ENCODE measurements at places on chromosomes 13 and 19.

DNA sequence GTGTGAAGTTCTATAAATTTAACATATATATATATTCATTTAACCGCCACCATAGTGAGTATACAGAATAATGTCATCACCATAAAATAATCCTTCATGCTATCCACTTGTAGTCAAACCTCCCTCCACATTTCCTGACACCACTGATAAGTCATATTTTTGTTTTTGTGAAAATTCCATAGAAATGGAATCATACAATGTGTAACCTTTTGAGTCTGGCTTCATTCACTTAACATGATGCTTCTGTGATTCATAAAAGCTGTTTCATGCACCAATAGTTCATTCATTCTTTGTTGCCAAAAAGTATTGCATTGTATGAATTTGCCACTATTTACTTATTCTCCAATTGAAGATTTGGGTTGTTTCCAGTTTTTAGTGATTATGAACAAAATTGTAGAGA lies 497.5 kb upstream of the PCDH20 start:
- DNase-seq, result no peak

DNA sequence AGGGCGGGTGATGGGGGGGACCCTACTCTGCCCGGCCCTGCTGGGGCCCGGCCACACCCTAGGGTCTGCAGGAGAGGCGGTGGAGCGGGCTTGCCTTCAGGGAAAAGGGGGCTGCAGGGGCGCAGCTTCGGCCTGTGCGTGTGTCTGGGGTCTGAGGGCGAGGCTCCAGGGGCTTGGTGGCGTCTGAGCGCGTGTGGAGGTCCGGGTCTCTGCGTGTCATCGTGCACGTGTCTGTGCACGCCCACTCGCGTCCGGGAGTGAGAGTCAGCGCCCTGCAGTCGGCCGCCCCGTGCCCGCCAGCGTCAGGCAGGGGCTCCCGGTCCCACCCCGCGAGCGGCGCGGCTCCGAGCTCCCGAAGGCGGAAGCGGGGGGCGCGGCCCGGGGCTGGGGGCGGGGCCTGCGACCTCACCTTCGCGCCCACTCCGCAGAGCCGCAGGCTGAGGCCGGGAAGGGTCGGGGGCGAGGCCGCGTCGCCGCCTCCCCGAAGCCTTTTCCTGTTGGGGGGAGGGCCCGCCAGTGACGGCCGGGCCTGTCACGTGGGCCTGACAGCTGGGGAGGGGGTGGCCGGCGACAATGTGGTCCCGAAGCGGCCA lies at the start of gene ARHGAP45:
Gene ARHGAP45, plus strand, starts transcription at position 420 of the 593 bp plus-strand sequence. CDS start 239 bp downstream, outside the sequence.
- peak; percentile 89 for DNase-seq

GRCh38 chr13:33045851-33046592 lies 29.8 kb downstream of the KL start:
- no peak for DNase-seq

DNA sequence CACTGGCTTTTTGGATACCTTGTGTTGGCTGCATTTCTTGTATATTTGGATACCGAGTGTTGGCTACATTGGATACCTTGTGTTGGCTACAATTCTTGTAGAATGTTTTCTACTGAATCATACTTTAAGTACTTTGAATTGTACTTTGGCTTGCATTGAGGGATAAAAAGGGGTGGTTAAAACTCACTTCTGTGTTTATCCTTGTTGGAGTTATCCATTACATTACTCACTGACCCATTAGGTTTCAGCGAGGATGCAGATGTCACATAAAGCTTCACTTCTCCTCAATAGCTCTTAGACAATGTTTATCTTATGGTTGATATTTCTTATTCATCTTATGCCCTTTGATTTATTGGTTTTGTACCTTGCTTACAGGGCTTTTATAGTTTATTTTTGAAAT lies 43.1 kb downstream of the PDS5B start:
- no peak for DNase-seq

DNA sequence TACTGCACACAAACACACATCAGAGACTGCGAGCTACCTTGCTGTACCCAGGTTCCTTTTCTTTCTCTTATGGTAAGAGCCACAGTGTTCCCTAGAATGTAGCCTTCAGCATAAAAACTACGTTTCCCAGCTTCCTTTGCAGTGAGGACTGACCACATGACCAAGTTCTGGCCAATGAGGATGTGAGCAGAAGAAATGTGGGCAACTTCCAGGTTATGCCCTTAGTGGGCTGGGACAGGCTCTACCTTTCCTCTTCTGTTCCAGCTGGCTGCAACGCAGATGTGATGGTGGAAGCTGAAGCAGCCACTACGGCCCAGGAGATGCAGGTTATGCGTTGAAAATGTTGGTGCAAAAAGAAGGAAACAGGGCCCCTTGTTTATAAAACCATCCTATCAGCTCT lies 27.5 kb downstream of the VRK3 start:
- no peak for DNase-seq

GRCh38 chr13:77827332-77827731 lies 91.3 kb downstream of the EDNRB start:
- DNase-seq, result no peak

GRCh38 chr19:7645656-7646425 lies 8.9 kb downstream of the STXBP2 start:
- no peak for DNase-seq

- no peak for DNase-seq
Observed at GRCh38 chr13:27446986-27447583, 3.3 kb downstream of the MTIF3 start.

GRCh38 chr13:93847162-93847561 lies 620.6 kb downstream of the GPC6 start:
- DNase-seq, result no peak

- no peak for DNase-seq
Observed at GRCh38 chr19:51724543-51724942, 752 bp upstream of the HAS1 start.

DNA sequence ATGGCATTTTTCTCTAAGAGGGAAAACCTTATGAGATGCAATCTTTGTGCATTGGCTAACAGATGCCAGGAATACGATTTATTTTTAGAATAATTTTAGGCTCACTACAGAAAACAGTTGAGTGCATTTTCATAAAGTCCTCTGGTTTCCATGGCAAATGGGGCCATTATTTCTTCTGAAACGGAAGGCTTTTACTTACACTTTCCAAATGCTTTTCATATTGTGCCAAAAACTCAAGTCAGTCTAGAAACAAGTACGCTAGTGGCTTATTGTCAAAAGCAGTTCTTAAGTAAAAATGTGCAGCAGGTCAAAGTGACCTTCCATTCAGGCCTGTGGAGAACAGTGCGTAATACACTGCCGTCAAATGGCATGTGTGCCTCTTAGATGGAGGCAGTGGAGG lies 628.7 kb downstream of the EFNB2 start:
- no peak for DNase-seq

DNA sequence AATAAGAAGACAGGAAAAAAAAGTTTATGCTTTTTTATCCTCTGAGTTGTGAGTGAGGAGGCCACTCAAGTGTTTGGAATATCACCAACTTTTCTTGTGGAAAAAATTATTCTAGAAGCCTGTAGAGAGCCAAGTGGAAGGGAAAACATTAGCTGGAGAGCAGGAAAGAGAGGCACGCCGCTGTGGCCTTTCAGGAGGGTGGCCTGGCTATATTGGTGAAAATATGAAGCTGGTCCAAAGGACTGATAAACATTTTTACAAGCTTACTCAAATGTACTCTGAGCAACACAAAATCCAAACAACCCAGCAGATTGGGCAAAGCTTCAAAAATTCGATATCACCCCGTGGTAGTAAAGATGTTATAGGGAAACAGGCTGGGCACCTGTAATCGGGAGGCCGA lies 2.3 kb upstream of the EIF3G start:
- DNase-seq, result no peak

GRCh38 chr19:4368128-4368820 lies 24.9 kb downstream of the MPND start:
- peak; percentile 75 for DNase-seq

DNA sequence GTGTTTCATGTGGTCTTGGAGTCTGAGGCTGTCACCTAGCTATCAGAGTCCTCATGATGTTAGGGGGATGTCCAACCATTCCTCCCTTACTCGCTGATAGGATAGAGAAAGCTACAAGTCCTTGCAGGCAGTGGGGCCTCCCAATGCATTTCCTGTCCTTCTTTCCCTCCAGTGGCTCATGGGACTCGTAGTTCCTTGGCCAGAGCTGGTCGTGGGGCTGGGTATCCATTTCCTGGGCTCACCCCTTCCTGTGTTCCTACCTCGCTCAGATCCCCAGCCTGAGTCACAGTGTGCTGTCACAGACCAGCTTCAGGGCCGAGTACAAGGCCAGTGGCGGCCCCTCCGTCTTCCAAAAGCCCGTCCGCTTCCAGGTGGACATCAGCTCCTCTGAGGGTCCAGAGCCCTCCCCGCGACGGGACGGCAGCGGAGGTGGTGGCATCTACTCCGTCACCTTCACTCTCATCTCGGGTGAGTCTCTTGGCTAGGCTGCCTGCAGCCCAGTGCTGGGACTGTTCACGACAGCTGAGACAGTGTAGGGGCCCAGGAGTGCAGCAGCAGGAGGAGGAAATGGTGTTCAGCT lies 19.1 kb downstream of the TMEM150B start:
- no peak for DNase-seq

DNA sequence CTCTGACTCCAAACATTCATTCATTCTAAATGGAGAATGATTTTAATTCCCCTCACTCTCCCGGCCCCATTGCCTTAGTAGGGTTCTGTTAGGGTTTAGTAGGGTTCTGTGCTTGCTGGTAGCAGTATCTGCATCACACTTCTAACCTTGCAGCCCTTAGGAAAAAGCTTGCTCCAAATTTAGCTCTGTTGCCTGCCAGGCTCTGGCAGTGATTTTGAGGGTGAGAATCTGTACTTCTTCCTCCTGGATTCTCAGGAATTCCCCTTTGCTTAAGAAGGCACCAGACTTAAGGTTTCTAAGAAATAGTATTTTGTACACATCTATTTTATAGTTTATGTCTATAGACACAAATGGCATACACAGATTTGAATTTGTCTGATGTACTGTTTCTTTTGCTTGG lies 14.7 kb downstream of the B3GLCT start:
- no peak for DNase-seq

- DNase-seq, result no peak
Observed at GRCh38 chr13:28313579-28313978, 175.2 kb downstream of the PAN3 start.

GRCh38 chr13:21674490-21675009 lies 3.7 kb downstream of the FGF9 start:
- no peak for DNase-seq

GRCh38 chr19:29562299-29563297 lies 36.8 kb downstream of the VSTM2B start:
- DNase-seq, result no peak

GRCh38 chr13:67258482-67258881 lies 28.3 kb upstream of the PCDH9 start:
- DNase-seq, result no peak

DNA sequence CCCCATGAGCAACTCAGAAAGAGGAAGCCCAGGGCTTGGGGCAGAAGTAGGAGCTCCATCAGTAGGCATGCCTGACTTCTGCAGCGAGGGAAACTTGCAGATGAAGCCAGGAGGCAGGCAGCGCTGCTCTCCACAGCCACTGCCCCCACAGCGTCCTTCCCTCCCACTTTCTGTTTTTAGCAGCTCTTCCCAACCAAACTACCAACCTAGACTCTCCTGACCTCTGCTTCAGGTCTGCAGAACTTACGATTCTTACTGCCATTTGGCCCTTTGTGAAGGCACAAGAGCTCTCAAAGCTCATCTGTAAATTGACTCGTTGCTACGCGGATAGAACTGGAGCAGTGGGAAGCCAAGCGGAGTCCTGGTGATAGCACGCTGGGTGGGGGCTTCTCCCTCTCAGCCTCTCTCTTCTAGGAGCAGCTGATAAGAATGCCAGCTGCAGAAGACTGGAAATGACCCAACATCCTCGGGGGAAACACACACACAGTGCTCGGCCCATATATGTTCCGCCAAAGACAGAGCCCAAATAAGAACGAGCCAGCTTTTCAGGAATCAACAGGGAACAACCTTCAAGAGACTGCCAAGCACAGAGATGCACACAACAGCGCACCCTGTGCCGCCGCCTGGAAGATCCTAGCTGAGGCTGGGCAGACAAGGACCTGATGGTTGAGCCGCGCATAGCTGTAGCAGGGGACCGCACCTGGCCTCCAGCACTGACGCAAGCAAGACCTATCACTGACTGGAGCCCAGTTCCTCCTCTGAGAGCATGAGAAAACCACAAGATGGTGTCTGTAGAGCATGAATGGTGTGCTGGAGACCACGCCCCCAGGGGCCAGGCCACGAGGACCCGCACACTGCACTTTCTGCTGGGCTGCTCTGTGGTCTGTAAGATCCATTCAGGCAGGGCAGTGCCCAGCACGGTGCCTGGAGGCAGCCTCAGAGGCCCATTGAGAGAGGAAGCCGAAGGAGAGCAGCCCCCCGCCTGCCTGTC lies 15.9 kb upstream of the SLC35E1 start:
- peak; percentile 72 for DNase-seq

DNA sequence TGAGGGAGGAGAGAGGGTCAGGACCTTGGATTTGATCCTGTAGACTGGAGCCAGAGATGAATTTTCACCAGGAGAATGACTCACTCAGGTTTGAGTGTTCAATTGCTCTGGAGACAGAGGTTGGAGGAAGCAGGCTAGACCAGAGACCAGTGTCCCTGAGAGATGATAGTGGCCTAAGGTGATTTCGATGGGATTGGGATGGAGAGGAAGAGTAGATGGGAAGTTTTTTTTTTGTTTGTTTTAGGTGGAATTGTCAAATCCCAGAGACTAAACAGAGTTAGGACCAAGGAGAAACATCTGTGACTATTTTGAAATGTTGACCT lies 2.3 kb downstream of the CEBPG start:
- DNase-seq, result no peak

GRCh38 chr13:85729296-85729695 lies 69.9 kb downstream of the SLITRK6 start:
- DNase-seq, result no peak

- no peak for DNase-seq
Observed at GRCh38 chr13:43924549-43925245, 45.0 kb downstream of the LACC1 start.

All from natural killer cell treated with Interleukin-12 subunit alpha and Interleukin-12 subunit beta and Interleukin-15 and Interleukin-18, amount 100 ng/mL, for 72 hours (primary cell).